ENCODE measurements at places on chromosomes 2 and 18.

DNA sequence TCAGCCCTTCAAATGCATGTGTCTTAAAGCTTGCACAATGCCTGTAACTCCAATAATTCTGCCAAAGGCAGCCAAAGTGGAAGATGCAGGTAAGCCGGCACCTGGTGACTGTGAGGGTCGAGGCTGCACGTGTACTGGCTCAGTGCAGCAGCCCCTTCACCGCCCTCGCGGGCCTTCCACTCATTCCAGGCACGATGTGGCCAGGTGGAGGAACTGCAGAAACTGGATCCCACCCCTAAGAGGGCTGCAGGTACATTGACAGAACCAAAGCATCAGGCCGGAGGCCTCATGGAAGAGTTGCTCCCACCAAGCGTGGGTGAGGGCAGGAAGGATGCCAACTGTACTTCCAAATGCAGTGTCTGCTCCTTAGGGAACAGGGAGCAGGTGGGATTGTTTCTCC is 253.4 kb downstream of the HDAC4 start:
- DNase-seq = no peak

DNA sequence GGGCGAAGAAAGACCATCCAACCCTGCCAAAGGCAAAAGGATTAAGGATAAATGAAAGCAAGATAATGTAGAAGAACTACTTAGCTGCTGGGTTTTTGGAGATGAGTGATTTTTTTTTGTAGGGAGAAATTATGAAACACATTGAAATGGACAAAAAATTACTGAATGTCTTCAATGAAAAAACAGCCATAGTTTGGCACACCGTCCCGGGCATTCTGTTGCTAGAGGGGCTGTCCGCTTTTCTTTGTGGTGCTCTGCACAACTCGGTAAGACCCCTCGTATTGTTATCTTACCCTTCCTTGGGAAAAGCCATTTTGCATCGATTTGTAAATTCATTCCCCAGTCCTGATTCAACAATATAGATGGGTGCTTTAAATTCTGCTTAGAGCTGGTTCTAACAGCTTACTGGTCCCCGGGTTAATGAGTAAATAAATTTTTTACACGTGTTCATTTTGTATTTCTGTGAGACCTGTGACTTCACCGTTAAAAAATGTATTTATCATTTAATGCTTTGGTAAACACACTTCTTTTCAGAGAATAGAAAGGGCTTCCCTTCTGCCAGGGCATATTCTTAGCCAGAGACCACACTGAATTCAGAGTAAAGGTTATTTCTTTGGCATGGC is 912 bp upstream of the LAPTM4A start:
- DNase-seq = no peak

- no peak for DNase-seq
Measured at GRCh38 chr2:42061839-42062238, 14.0 kb downstream of the PKDCC start.

DNA sequence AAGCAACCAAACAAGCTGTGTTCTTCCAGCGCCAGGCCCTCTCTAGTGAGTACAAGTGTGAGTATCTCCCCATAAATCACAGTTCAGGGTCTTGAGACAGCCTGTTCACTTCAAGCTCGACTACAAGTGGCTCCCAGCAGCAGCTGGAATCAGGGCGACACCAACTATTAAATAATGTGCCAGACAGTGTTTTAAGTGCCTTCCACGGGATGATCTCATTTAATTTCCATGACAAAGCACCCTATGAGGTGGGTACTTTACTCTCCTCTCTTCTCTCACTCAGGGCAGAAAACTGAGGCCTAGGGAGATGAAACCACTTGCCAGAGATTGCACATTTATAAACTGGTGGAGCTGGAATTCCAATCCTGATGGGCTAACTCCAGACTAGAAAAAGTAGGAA is 2.6 kb upstream of the FAM136A start:
- DNase-seq = no peak

GRCh38 chr2:172415865-172416183 is 11.6 kb upstream of the ITGA6 start:
- no peak for DNase-seq

GRCh38 chr2:13046557-13047165 is 329.9 kb downstream of the TRIB2 start:
- DNase-seq = peak; percentile 19

DNA sequence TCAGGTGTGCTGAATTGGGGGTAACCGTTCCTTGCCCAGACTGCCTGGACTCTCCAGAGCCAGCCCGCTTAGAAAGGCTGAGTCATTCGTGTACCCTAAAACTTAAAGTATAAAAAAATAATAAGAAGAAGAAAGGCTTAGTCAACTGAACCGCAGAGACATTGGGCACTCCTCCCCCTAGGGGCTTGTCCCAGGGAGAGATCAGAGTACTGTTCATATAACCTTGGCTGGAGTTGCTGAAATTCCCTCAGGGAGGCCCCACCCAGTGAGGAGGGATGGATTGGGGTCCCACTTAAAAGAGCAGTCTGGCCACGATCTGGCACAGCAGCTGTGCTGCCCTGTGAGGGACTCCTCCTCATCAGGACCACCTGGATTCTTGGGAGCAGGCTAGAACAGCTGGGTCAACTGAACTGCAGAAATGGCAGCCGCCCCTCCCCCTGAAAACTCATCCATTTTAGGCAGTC is 37.2 kb downstream of the ANKRD12 start:
- no peak for DNase-seq

DNA sequence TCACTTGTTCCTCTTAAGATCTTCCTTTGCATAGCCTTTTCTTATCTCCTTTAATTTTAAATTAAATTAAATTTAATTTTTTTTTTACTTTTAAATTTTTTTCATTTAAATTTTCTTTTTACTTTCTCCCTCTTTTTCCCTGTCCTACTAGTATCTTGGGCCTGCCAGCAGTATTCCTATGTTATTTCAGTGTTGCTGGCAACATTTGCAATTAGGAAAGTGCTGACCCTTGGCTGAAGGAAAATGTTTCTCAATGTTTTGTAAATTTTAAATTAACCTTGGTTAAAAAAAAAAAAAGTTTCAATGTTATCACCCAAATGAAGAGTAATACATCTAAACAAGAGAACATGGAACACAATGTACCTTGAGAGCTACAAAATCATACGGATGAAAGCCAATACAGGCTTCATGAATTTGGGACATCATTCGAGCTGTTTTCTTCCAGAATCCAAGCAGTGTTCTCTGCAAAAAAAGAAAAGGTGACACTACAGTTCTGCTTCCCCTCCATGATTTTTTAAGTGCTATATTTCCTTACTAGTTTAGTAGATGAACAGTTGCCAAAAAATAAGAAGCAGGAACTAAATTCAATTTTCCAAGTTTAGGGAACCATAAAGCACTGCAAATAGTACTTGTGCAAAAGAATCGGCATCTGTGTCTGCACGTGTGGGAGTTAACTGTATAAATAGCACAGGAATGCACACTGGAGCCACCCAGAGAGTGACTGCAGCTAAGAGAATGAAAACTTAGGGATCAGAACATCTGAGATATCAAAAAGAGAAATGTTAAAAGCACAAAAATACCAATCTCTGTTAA is 55.8 kb downstream of the ICA1L start:
- DNase-seq = no peak

DNA sequence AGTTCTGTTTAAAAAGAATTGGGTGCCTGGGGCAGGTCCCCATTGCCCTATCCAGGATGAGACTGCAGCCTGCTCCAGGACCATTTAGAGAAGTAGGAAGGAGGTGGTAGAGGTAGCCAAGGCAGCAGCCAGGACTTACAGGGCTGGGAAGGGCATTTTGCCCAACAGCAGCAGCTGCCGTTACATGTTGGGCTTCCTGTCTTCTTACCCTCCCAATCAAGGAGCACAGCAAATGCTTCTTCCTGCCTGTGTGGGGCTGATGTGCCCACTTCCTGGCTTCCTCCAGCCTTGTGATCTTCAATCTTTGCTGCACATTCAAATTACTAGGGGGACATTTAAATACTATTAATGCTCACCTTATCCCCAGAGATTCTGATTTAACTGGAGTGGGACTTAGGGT is 112.0 kb downstream of the QPCT start:
- peak; percentile 91 for DNase-seq

DNA sequence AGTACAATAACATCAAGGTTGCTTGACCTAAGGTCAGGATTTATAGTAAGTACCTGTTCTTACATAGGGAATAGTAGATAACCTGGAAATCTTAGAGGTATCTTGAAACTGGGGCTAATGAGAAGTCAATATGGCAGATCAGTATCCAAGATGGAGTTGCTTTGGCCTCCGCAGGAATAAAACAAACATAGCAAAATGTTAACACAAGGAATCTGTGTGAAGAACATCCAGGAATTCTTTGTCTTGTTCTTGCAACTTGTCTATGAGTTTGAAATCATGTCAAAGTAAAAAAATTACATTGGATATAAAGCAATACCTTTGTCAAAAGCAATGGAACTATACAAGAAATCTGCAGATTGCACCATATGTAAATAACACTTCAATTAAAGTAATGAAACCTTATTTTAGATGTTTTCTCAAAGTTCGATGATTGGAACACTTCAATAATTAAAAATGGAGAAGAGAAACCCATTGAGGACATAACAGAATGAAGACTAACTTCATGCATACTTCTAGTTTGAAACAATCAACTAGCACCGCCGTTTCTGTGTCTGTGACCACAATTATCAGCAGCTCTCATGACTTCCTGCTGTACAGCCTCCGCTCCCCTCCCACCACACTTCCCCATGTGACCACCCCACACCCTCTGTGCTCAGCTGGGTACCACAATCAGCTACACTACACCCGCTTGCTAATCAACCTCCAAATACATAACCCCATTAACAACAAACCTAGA is 27.6 kb downstream of the C2orf76 start:
- DNase-seq = peak; percentile 81

DNA sequence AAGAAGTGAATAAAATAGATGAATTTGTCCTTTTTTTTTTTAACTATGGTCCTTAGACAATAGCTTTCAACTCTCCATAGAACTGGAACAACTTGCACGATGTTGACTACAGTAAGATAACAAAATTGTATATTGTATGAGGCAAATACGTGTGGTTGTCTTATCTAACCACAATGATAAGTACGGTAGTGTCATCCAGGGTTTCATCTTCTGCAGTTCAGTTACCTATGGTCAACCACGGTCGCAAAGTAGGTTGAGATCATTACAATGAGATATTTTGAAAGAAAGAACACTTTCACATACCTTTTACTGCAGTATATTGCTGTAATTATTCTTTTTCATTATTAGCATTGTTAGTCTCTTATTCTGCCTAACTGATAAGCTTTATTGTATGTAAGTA is 295.2 kb downstream of the PARD3B start:
- no peak for DNase-seq

DNA sequence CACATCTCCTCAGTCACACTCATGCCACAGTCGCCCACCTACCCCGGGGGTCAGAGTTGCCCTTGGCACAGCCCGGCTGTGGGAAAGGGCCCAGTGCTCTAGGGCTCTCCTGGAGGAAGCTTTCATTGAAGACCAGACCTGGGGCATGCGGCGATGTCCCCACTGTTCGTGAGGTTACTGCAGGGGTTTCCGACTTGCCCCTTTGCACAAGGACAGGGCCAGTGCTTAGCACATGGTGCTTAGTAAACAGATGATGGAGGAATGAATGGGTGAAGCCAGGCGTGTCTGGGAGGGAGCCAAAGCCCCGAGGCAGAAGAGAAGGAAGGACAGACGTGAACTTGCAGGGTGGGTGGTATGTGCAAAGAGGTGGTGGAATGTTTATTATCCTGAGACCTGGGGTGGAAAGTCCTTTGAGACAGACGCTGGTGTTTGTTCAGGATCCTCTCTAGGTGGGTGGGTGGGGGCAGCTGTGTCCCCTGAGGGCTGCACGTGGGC is 205.9 kb upstream of the ARL4C start:
- no peak for DNase-seq

DNA sequence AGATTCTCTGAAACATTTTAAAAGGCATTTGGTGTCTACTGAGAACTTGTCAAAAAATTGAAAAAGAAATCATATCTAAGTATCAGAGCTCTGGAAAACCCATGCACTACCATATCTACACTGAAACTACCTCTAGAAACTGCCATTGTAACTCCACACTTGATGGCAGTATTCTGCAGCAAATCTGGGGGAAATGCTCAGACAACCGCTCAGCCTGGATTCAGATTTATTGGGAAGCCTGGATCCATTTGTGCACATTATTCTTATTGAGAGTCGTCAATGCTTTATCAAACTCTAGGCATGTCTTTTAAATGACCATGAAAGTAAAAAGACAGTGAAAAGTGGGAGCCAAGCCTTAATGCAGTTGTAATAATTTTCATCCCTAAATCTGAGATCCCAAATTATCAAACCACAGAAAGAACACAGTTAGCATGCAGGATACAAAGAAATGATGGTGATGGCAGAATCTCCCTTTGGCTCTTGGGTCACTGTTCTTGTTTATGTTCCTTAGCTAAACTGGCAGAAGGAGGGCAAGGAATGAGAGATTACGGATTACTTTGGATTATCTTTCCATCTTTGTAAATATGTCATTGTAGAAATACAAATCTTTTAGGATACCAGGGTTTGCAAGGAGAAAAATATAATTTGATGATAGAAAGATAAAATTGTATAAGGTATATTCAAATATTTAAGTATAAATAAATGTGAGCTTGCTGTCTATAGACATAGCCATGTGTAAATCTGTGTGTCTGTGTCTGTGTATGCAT is 512.1 kb upstream of the SYT4 start:
- no peak for DNase-seq

GRCh38 chr18:63366213-63367052 is 573 bp downstream of the KDSR start:
- peak; percentile 33 for DNase-seq

- DNase-seq = peak; percentile 89
Measured at GRCh38 chr2:172084645-172085459, 455 bp upstream of the DLX1 start.

DNA sequence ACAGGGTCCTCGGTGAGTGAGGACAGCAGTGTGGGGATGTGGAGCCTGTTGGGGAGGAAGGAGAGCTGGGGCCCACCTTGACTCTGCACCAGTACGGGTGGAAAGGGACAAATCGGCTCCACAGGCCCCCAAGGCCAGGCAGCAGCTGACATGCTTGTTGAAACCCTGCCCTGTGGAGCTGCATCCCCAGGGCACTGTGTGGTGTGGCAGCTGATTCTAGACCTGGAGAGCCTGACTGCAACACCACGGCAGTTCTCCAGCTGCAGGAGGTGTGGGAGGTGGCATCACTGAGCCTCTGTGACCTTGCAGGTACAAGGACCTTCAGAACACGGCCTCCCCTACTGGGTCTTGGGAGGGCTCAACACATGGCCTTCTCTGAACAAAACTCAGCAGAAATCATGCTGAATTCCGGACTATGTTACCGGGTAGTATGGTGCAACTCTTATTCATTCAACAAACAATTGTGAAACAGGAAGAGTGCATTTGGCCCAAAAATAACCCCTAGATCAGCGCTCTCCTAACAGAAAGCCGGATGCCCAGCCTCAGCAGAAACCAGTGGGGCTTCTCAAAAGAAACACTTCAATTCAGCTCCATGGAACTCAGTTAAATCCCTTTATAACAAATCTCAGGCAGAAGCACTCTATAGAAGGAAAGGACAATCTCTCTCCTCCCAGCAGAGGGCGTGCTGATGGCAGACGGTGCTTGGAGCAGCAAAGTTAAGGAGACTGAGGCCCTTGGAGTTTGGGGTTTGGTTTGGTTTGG is 104.4 kb upstream of the SALL3 start:
- peak; percentile 30 for DNase-seq

DNA sequence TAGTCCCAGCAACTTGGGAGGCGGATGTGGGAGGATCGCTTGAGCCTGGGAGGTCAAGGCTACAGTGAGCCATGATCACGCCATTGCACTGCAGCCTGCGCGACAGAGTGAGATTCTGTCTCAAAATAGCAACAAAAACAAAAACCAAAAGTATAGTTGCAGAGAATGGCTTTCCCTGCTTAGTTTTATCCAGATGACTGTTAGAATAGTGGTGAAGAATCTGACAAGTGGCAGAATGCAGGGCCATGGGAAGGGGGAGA is 53.8 kb downstream of the NEDD4L start:
- no peak for DNase-seq

GRCh38 chr18:54675076-54675475 is 84.0 kb downstream of the DYNAP start:
- no peak for DNase-seq
